NCI-H1436 (cell line): ENCODE measurements at places on chromosomes 4 and X.

DNA sequence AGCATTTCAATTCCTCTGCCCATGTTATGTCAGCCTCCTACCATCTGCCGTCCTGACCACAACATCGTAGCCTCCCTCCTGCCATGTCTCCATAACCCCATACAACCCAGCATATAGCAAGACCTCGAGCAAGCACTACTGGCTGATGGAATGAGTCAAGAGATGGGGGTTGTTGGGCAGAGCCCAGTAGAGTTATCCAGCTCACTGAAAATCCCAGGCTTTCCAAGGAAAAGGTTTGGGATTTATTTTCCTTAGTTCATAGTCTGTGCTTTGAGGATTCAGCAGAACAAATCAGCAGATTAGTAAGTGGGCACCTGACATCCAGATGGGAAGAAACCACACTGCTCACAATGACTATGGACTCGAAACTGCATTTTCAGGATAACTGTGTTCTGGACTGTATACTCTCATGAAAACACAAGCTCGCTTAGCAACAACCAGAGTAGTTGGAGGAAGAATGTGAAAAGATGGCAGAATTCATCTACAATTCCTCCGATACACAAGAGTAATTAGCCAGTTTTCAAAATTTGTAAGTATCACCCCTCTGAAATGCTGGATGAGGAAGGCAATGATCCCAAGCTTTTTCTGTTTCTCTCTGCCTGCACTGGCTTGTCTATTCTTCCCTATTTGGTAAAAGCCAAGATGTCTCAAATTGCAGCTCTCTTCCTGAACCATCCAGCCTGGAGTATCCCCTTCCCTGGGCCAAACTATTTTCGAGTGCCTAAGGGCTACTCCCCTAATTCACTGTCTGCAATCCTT lies 186.2 kb upstream of the TBL1X start:
- no peak for DNase-seq

GRCh38 chr4:121724671-121725070 lies 27.9 kb upstream of the ANXA5 start:
- no peak for DNase-seq

DNA sequence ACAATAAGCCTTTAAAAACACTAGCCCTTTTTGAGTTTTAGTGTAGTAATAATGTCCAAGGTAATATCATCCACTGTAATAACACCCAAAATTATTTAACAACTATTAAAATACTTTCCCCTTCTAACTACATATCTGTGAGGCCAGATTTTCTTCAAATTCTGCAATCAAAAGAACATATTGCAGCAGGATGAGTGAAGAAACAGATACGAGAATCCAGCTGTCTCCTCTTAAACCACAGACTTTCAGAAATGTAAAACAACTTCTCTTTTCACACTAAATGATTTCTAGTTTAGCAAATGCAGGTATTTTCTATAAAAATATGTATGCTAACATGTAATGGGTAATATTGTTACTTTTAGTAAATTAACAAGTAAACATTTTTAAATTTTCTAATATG lies 148.9 kb downstream of the PRDM5 start:
- DNase-seq: no peak

DNA sequence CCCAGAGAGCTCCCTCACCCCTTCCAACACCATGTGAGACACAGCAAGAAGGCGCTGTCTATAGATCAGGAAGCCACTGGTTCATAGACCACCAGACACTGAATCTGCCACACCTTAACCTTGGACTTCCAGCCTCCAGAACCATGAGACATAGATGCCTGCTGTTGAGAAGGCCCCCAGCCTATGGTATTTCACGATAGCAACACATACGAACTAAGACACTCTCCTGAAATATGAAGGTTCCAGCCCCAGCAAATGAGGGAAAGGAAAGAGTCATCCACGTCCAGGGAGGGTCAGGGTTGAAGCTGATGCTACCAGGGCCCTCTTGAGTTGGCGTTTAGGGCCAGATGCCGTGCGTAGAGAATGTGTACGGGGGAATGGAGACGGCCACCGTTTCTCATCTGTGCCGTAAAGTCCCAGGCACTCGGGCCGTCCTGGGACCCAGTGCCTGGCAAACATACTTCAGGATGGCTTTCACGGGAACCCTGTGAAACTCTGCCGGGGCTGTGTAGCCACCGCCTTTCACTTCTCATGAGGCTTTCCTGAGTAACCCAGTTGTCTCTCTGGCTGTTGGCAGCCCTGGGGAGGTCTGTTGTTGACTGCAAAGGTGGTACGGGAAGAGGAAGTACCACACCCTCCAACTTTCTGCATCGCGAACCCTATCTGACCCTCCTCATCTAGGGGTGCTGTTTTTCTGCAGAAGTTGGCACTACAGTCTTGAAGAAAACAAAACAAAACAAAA lies 17.7 kb upstream of the P2RY8 start:
- DNase-seq: no peak

GRCh38 chrX:153556767-153557166 lies 39.3 kb downstream of the ATP2B3 start:
- no peak for DNase-seq

DNA sequence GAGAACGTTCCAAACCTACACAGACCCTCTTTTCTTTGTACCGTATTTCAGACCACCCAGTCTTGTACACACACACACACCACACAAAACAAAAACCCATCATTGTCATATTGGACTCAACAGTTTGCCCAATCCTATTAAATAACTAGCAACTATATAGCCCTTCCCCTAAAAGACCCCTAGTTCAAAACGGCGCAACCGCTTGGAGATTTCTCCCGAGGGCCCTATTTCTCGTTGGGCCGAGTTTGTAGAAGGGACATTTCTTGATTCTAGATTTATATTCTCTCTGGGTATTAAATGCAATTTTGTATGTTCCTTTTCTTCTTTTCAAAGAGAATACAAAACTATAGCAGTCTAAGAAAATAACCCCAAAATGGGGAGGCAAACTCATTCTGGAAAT lies 547 bp upstream of the PDGFRA start:
- no peak for DNase-seq

GRCh38 chr4:128524311-128524710 lies 236.7 kb upstream of the PGRMC2 start:
- DNase-seq: no peak
